Effector CD8-positive, alpha-beta T cell (primary cell): ENCODE measurements at places on chromosomes 7 and 10.

DNA sequence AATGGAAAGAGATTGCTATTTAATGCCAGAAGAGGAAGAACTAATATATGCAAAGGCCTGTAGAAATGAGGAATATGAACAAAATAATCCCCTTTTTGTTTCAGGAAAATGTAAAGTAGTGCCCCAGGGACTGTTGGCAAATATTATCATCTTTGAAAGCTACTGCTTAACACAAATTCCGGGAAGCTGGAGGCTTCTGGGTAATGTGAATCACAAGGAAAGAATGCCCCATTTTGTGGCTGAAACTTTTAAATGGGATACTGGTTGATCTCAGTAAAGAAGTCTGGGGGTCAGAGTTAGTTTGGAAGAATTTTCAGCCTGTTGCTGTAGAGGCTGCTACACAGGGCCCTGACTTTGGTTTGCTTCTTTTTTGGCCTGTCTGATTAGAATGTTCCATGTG is 141.0 kb downstream of the PTEN start:
- no peak for DNase-seq

DNA sequence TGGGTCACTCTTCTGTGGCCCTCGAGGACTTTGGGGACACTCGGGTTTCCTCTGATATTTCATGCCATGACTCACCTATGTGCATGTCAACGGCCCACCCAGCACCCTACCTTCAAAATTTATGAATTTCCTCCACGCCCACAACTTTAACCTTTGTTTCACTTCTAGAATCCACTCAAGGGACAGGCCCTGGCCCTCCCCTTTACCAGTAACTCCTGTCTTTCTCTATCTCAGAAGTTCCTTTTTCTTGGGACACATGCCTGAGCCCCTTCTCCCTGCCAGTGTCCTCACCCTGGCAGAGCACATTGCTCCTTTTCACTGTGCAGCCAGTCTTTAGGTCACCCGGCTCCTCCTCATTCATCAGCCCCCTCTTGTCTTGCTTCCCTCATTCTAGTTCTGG is 282.5 kb upstream of the KLF6 start:
- no peak for DNase-seq

DNA sequence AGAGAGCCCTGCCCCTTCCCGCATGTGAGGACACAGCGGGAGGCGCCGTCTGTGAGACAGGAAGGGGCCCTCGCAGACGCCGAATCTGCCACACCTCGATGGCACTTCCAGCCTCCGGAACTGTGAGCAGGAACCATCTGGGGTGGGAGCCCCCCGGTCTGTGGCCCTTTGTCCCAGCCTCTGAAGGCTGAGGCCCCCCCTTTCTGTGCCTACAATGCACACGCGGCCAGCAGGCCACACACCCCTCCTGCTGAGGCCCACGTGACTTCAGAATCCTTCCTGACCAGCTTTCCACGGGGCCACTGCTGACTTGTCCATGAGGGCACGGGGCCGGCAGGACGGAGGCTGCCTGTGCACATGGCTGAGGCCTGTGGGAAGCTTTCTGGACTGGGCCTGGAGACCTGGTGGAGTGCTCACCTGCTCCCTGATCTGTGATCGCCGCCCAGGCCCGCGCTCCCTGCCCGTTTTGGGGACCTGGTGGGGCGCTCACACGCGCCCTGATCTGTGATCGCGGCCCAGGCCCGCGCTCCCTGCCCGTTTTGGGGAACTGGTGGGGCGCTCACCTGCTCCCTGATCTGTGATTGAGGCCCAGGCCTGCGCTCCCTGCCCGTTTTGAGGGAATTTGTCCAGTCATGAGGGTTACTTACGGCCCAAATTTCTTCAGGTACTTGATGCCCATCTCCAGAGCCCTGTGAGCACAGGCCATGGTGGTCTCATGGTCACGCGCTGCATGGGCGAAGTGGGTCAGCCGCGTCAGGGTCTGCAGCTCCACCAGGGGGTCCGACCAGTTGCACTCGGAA is 34.3 kb downstream of the CFAP46 start:
- DNase-seq, result no peak

- no peak for DNase-seq
Measured at GRCh38 chr7:157297185-157297584, 39.6 kb upstream of the DNAJB6 start.

DNA sequence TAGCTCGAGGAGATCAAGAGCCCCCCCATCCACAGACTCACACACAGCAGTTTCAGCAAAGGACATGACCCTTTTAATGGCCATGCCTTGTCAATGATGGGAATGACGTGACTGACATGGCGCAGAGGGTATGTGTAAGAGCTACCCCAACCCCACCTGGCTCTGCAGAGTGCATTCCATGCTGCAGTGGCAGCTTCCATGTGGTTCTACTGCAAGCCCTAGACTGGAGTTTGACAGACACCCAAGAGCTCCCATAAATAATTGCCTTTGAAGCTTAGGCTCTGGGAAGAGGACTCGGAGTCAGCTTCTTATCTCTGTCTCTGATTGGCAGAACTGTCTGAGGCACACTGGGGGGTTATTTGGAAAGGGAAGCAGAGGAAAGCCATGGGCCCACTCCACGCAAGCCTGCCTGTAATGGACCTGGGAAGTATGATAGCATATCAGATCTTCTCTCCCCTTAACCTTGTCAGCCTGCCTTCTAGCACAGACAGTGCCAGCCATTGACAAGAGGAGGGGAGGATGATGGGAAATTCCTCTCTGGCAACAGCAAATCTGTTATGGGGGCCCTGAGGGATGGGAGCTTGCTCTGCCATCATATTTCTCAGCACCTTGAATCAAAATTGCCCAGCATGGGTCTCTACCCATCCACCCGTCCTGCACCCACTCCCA is 478.5 kb upstream of the PODXL start:
- DNase-seq, result no peak

- DNase-seq, result no peak
Measured at GRCh38 chr10:71948496-71949067, 15.6 kb upstream of the CHST3 start.

- DNase-seq, result no peak
Measured at GRCh38 chr7:86914551-86914950, 144.9 kb downstream of the ELAPOR2 start.

- DNase-seq, result no peak
Measured at GRCh38 chr7:155489862-155490696, 32.1 kb downstream of the EN2 start.

DNA sequence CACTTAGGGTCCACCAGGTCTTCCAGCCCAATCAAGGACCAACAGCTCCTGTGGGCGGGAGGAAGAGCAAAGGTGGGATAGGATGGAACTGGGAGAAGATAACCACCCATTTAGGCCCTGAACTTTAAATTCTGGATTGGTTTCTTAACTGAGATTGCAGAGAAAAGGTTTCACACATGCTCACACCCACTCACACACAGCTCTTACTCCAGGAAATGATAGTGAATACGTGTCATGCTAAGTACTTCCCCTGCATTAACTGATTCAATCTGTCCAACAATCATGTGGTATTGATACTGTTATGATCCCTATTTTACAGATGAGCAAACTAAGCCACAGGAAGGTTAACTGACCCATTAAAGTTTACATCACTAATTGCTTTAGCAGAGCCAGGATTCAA is 4.6 kb upstream of the CYP3A4 start:
- no peak for DNase-seq

- DNase-seq, result no peak
Measured at GRCh38 chr10:18404530-18404929, 246.9 kb downstream of the NSUN6 start.

GRCh38 chr10:129915526-129916378 is 48.3 kb downstream of the EBF3 start:
- DNase-seq, result no peak

DNA sequence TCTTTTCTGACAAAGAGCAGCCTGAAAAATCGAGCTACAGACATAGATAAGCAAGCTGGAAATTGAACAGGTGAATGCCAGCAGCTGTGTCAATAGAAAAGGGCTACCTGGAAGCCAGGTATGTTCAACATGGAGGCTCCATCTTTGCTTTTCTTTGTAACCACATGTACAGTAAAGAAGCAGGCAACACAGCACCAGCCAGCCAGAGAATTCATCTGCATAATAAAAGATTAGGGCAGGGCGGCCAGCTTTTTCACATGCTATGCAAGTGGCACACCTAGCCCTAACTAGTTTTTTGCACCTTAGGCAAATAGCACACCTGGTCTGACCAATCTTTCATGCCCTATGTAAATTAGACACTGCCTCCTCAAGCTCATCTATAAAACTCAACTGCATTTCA is 25.7 kb downstream of the COG5 start:
- DNase-seq, result no peak

GRCh38 chr10:86962136-86962980 is 4.0 kb downstream of the SNCG start:
- no peak for DNase-seq

DNA sequence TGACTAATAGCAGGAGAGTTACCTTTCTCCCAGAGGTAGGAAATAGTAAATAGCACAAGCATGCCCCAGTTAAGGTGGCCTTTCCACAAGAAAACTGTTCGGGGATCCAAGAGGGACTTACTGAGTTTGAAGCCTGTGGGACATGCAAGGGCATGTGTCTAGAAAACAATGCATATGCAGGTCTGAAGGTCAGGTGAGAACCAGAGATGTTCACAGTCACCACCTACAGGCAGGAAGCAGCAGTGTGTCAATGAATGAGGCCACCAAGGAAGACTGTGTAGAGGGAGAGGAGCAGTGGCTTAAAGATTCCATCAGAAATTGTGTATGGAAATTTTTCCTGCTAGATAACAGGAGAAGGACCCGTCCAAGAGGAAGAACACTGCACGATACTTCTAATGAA is 66.0 kb downstream of the CALD1 start:
- DNase-seq, result no peak

- no peak for DNase-seq
Measured at GRCh38 chr10:91103384-91104192, 116.9 kb upstream of the PCGF5 start.

DNA sequence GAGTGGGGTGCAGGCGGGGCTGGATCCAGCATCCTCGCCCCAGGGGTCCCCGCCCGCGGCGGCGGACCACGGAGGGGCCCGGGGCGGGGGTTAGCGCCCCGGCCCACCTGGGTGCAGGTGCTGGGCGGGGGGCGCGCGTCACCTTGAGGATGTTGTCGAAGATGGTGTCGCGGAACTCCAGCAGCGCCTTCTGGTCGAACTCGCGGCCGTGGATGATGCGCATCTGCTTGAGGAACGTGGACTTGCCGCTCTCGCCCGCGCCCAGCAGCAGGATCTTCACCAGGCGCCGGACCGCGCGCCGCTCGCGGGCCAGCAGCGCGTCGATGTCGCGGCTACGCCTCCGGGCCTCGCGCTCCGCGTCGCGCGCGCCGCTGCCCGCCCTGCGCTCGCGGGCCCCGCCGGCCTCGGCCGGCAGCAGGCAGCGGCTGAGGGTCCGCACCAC is 376 bp downstream of the GNA12 start:
- no peak for DNase-seq

DNA sequence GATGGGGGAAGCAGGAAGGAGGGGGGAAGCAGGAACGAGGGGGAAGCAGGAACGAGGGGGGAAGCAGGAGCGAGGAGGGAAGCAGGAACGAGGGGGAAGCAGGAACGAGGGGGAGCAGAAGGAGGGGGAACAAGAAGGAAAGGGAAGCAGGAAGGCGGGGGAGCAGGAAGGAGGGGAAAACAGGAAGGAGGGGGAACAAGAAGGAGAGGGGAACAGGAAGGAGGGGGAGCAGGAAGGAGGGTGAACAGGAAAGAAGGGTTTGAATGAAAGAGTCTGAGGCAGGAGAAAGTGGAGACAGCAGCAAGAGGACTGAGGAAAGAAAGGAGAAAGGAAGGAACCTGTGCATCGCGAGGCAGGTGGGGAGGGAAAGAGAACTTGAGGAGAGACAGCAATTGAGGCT is 256.6 kb downstream of the PTEN start:
- DNase-seq, result no peak

DNA sequence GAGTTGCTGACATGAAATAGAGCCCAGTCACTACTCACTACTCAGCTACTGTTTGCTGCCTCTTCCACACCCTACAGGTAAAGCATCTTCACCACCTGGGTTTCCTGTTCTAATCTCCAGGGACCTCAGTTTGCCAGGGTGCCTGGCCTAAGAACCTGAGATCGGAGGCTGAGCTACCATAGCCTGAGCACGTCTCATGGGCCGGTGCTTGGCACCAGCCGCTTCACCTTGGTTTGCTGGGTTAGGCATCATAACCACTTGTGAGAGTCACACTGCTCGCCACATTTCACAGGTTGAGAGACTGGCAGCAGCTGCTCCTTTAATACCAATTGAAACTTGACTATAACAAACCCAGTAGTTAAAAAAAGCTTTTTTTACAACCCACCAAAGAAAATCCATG is 75.1 kb downstream of the EMX2 start:
- DNase-seq, result no peak

GRCh38 chr10:105023211-105024111 is 382.4 kb downstream of the SORCS3 start:
- no peak for DNase-seq

GRCh38 chr10:102310361-102311024 is 65.2 kb downstream of the GBF1 start:
- no peak for DNase-seq

DNA sequence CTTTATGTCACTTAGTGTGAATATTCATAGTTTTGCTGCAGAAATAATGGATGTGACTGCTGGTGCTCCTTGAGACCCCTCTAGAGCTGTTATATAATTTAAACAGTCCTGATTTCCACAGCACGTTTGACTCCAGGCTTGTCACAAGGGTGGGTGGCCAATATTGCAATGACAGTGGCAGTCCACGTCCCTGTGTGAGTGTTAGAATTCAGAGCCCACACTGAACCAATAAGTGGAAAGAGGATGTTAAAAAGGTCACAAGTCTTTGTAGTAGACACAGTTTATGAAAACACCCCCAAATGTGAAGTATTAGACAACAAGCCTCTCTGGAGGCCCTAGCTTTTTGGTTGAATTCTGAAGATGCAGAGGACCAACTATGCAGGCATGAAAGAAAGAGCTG is 2.0 kb downstream of the PPP1R17 start:
- DNase-seq, result no peak

GRCh38 chr7:27188386-27189294 is 3.6 kb upstream of the HOXA11 start:
- no peak for DNase-seq

GRCh38 chr10:1022413-1022812 is 3.2 kb downstream of the IDI2 start:
- DNase-seq, result no peak

GRCh38 chr7:95875519-95875918 is 103.2 kb downstream of the DYNC1I1 start:
- DNase-seq, result no peak

- no peak for DNase-seq
Measured at GRCh38 chr10:650441-650851, 39.0 kb downstream of the DIP2C start.
